ENCODE measurements at places on chromosomes 7 and 10. TPM values are rescaled to one million over a fixed set of nuclear protein-coding genes. Genes with fewer than 3 reads are reported as not detected.

- DNase-seq: no peak
These were observed 8.0 kb downstream of the OR9A2 start for GRCh38 chr7:143018931-143019330.

DNA sequence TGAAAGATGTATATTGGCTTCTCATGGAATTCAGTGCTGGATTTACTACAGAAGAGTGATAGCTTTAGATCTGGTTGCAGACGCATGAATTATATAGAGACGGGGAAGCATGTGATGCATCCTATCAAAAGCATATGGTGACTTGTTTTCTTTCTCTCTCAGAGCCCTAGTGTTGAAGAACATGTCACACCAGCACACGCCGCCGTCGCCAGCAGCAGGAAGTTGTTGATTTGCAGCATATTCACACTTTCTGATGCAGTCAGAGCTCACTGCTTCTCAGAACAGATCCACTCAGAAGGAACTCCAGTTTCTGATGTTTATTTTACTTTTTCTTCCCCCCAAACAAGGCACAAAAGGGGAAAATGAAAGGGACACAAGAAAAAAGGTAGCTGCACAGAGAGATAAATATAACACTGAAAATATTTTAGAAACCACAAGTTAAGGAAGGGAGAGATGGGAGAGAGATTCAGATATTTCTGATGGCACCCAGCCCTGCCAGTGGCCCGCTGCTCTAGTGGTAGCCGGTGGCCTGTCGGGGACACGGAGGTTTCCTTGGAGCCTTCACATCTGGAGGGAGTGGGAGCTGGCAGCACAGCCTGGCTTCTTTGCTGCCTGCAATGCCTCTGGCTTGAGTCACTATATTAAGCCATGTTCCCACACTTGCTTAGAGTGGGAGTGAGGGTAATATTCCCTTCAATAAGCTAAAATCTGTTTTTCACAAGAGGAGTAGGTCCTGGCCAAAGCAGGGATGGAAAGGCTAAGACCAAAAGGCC is 123.2 kb downstream of the NRP1 start:
- no peak for DNase-seq

GRCh38 chr7:54972733-54973294 is 46.0 kb upstream of the EGFR start:
- DNase-seq: no peak

The MUC3A gene
- total RNA-seq: 50.6 TPM

GRCh38 chr7:138267934-138268333 is 191.7 kb downstream of the AKR1D1 start:
- DNase-seq: no peak

- no peak for DNase-seq
These were observed 60.0 kb upstream of the ACSM6 start for GRCh38 chr10:95133997-95134396.

The NUTM2B gene
- total RNA-seq: 0.20 TPM

GRCh38 chr10:121947343-121948330 is 19.8 kb upstream of the ATE1 start:
- no peak for DNase-seq

- DNase-seq: peak; percentile 64
These were observed 95.2 kb downstream of the CLEC2L start for GRCh38 chr7:139618482-139619366.

The IFIT1 gene
- total RNA-seq: 2.0 TPM

- no peak for DNase-seq
These were observed 4.2 kb downstream of the NRBF2 start for GRCh38 chr10:63137306-63137705.

DNA sequence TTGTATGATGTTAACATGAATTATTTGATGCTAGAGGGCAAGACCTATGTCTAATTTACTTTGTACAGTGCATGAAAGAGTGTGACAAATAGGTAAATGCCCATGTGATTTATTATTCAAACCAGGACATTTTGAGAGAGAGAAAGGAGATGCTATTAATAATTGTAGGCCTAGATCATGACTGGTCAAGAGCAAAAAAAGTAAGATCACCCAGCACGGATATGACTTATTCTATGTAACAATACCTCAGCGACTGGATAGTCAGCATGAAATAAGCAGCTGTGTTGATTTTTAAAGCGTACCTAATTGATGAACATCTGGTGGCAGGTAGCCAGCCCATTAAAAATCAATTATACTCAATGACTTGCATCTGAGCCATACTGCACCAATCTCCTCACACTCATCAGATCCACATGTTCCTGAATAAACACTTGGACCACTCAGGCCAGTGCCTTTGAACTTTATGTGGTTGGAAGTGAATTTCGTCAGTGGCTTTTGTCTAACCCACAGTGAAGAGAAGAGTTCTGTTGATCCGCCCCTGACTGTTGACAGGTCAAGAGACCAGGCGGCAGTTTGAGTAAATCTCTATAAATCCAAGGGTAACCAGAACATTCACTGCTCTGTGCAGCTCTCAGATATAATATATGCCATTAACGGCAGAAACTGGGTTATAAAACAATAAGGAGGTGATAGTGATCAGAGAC is 435.3 kb downstream of the MDFIC start:
- no peak for DNase-seq

DNA sequence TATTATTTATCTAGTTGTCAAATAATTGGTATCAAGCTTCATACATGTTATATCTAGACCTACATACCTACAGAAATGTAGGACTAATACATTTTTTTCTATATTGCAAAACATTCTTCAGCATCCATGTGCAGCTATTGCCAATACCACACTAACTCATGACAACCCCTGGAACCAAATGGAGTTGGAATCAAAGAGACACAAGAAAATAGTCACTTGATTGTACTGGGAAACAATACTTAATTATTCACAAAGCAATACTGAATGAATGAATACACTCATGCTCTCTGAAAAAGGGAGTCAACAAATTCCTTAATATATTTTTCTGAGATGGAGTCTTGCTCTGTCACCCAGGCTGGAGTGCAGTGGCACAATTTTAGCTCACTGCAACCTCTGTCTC is 10.4 kb upstream of the CFAP43 start:
- no peak for DNase-seq

The AGR3 gene
- total RNA-seq: not detected

DNA sequence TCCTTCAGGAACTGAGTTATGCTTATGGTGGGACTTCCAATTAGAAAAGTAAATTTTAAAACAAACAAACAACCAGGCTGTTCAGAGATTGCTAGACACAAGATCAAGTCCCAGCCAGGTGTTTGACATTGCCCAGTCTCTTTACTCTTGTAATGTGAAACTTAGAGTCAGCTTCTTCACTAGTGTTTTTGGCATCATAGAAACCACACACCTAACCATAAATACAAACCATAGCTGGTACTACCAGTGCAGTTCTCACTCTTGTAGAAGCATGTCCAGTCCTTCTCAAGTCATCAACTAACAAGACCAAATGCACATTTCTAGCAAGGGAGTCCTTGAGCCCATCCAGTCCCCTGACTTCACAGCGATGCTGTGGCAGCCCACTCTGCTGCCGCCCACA is 339.9 kb downstream of the GFRA1 start:
- no peak for DNase-seq

DNA sequence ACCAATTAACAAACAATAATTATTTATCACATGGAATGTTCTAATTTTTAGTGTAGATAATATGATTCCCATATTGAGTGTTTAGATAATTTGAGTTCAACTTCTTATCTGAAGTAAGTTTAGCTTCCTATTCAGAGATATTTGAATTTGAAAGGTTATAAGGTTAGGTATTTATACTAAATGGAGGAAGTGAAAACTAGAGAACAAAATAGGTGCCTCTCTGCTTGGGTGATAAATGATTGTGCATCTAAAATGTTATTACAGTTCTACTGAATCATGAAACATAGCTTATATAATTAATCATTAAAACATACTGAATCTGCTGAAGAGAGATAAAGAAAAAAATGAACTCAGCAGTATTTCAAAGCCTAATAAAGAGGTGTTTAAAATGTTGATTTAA is 1174.3 kb downstream of the XPNPEP1 start:
- no peak for DNase-seq

All from WTC11 (cell line).